ENCODE measurements at places on chromosomes 12 and 14.

DNA sequence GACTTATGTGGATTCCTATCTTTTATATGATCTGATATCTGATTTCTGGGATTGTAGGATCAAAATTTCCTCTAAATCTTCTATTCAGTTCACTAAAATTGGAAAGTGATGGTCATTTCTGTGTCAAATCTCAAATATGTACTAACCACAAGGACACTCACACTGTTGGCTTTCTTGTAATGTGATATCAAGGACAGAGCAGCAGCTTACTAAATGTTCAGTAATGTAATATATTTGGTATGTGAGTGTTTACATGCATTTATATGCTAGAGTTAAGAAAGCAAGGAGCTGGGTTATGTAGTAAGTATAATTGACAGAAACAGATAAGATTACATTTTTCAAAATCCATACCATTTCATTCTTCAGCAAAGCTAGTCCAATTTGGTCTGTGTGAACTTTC, 16.5 kb downstream of the PUS7L start:
- DNase-seq, result no peak

- no peak for DNase-seq
These were observed 7.0 kb upstream of the MARK3 start for GRCh38 chr14:103378038-103378854.

DNA sequence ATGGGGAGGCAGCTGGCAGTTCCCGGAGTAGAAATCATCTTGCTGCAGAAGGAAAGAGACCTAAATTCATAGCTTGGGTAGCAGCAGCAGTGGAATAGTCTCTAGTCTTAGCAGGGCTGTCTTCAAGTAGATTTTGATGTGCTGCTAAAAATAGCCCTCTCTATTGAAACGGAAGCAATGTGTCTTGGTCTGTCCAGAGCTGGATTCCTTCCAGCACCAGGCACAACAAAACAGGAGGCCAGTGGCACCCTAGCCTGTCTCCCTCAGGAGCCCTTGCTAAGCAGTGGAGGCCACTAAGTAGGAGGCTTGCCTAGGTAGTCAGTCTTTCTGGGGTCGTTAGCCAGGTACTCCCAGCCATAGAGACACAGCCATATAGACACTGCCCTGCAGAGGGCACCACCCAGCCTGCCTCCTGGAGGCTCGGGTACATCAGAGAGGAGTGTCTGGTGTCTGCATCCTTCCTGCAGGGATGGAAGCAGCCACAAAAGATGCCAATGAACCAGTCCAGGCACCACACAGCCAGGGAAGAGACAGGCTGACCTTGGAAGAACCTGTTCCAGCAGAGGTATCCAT, 97.5 kb downstream of the CRACR2A start:
- DNase-seq, result no peak

DNA sequence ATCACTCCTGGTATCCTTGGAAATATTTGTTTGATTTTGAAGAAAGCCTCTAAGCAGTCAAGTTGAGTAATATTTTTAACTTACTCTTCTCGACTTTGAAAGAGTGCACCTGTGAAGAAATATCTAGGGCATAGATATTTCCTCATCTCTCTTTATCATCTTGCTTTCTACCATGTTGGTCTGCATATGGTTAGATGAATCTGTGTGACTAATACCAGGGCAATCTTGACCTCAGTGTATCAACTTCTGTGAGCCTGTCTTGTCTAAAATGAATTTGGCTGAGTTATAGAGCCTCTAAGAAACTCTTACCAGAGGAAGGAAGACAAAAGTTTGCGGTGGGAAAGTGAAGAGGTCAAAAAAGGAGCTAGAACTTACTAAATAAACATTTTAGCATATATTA, 68.4 kb downstream of the SYT1 start:
- no peak for DNase-seq

- no peak for DNase-seq
These were observed 294.6 kb downstream of the PCNX1 start for GRCh38 chr14:71201840-71202239.

DNA sequence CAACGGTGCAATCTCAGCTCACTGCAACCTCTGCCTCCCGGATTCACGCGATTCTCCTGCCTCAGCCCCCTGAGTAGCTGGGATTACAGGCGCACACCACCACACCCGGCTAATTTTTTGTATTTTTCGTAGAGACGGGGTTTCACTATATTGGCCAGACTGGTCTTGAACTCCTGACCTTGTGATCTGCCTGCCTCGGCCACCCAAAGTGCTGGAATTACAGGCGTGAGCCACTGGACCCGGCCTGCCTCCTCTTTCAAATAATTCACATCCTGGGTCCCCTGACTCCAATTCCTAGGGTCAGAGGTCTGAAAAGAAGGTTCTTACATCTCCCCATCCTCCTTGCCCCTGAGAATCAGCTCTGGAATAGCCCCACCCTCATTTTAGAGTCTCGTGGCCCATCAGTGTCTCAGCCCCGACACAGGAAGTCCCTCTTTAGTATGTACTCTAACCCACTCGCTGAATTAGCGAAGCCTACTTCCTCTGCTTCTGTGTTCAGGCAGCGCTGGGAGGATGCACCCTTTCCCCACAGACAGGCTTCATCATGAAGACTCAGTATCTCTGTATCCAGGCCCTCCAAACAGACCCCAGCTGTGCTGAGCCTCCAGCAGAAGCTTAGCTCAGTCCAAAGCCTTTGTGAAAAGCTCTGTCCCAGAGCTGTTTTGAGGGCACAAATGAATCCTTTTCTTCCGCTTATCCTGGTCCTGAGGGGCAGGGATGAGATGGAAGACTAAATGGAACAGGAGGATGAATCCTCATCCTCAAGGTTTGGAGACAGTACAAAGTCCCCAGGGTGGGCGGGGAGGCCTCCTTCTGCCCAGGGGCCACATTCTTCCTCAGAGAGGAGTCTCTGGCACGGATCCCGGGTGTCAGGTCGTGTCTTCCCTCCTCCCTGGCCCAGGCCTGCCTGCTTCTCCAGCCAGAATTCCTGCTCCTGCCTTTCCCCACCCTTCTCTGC, 3.5 kb downstream of the LPAR5 start:
- no peak for DNase-seq

DNA sequence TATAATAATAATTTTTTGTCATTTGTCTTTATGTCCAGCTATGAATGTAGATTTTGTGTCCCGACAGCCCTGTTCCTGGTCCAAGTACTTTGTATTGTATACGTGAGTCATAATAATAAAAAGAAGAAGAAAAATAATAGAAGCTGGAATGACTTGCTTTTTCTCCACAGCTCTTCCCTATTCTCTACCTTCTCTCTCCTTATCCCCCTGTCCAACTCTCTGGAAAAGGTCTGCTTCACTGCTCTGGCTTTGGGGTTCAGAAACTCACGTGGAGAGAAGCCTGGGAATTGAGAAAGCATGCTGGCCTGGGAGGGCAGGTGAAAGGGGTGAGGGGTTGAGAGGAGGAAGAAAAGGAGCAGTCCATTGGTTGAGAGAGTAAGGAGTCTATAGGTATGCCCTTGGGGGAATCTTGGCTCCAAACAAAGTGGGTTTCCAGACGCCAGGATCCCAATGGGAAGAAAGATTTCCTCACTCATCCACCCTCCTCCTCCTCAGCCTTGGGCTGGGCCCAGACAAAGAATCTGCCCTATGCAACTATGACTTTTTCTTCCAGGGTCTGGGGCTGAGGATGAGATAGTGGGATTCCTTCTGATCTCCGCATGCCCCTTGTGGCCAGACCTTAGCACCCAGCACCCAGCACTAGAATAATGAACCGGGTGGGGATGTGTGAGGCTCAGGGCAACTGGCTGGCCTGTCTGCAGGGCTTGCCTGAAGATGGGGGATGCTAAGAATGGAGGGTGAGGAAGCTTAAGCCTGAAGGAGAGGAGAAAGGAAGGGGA, 4.0 kb downstream of the HOXC8 start:
- no peak for DNase-seq

GRCh38 chr12:129727100-129727499, 176.7 kb downstream of the TMEM132D start:
- DNase-seq, result no peak

- DNase-seq, result no peak
These were observed 338.0 kb upstream of the FKBP4 start for GRCh38 chr12:2456813-2457186.

DNA sequence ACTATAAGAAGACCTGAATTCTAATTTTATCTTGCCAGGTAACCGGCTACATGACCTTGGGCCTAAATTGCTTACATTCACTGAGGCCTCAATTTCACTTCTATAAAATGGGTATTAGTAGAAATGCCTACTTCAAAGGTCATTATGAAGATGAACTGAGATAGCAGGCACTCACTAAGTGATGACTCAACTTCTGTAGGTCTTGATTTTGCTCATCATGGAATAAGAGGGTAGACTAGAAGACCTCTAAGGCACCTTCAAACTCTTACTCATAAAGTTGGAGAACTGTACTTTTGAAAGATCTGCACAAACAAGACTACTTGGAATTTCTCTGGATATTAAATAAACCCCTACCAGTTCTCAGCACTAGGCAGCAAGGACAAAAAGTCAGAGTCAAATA, 39.3 kb upstream of the FRMD6 start:
- no peak for DNase-seq

DNA sequence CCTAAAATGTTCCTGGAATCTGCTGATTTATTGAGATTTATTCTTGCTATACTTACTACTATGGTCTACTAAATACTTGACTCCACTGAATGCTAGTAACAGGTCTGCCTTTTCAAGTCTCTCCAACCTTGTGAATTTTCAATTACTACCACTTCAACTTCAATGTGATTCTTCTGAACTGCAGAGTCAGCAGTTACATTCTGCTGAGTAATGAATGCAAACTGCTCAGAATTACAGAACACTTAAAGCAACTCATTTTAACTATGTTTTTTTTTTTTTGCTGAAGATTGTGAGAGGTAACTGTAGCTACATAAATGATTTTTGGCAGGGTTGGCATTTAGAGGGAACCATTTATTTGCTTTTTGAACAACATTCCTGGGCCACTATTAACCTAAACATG, 41.8 kb downstream of the ARF6 start:
- DNase-seq, result no peak

DNA sequence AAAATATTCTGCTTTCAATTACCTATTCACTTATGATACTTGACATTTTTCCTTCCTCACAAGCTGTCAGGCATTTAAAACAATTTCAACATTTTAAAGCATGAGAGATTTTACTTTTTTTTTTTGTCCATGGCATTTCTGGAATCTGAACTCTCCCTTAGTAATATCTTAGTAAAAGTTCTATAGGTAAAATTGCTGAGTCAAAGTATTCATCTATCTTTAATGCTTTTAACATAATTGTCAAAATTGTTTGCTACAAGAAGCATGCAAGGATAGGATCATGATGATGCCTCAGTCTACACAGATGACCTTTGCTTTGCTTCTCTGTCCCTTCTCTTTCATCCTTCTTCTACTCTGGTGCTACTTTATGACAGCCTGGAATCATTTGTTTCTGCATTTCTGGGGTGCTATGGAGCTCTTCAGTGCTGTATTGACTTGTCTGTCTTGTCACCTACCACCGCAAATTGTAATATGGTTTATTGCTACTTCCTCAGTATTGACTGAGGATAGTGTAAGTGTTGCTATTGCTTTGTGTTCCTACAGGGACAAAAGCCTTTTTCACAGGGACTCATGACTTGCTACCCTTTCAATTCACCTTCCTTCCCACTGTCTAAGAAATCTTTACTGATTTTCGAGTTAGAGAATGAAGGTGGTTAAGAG, 589.8 kb upstream of the ATP2B1 start:
- DNase-seq, result no peak

DNA sequence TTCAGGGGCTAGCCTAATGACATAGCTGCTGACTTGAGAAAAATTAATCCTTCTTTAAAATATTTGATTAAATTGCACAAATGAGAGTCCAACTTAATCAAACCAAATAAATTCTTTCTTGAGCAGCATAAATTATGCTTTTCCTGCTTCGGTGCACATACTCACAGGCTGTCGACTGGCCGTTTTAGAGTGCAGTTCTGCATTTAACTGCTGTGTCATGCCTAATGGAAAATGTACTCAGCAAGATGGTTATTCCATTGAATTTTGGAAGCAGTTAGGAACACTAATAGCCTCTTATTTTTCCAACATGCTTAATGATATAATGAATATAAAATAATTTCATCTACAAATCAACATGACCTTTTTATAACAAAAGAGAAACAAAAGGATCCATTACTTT, 266.1 kb upstream of the LRIG3 start:
- no peak for DNase-seq

- DNase-seq, result no peak
These were observed 389.2 kb downstream of the EGLN3 start for GRCh38 chr14:33561488-33562175.

DNA sequence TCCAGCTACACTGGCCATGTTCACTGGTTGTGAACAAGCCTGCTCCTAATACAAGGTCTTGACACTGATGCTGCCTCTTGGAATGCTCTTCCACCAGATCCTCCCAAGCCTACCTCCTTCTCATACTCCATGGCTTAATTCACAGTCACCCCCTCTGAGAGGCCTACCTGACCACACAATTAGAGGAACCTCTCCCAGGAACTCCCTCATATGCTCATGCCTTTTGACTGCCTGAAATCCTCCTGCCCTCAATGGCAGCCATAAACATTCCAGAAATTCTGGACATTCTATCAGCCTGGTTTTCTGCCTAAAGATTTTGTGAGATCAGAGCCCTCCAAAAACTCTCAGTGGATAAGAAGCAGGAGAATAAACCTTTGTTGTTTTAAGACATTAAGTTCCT, 340.2 kb downstream of the C12orf75 start:
- DNase-seq, result no peak

GRCh38 chr12:76078748-76079147, 5.7 kb downstream of the NAP1L1 start:
- DNase-seq, result no peak

DNA sequence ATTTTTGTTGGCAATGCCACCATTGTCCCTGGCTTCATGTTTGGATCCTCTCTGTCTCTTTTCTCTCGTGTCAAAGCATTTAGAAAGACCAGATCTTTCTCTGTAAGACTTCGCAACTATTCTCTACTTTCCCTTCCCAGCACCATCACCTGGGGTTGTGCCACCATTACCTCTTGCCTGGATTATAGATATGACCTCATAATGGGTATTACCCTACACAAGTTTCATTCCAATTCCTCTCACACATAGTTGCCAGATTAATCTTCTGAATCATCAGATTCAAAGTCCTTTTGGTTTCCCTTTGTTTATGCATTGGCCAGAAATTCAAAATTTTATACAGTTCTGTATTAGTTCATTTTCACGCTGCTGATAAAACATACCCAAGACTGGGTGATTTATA, 27.2 kb upstream of the DHRS2 start:
- DNase-seq, result no peak

DNA sequence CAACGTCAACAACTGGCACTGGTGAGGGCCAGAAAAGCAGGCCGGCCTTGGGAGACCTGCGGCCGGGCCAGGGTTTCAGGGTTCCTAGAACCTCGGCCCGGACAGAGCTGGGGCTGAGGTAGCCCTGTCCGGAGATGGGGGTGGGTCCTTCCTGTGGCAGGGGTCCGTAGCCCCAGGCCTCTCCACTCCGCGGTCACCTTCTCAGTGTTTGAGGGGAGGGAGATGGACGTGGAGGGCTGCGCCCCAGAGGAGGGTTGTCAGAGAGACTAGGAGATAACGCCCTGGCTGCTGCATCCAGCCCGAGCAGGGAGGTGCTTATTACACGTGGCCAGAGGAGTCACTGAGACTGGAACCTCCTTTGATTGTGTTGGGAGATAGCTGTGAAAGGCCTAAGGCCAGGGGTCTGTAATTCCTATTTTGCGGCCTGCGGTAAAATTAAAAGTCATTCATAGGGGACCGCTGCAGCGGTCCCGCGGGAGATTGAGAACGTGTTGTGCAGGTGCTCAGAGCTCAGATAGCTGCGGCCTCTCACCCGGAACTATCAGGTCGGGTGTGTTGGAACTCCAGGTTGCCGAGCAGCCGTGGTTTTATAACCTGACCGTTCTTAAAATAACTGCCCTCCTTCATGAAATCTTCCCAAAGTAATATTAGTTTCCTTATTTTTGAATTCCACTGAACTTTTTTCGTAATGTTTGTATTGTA, 507 bp downstream of the AHSA1 start:
- DNase-seq, result peak; percentile 19

- DNase-seq, result no peak
These were observed 7.5 kb upstream of the NID2 start for GRCh38 chr14:52076334-52076733.
